ENCODE measurements at places on chromosomes 13 and 19.

- DNase-seq: no peak
Observed at GRCh38 chr13:113874579-113875428, 10.9 kb upstream of the GAS6 start.

GRCh38 chr13:101649488-101650126, 197.1 kb downstream of the ITGBL1 start:
- no peak for DNase-seq

DNA sequence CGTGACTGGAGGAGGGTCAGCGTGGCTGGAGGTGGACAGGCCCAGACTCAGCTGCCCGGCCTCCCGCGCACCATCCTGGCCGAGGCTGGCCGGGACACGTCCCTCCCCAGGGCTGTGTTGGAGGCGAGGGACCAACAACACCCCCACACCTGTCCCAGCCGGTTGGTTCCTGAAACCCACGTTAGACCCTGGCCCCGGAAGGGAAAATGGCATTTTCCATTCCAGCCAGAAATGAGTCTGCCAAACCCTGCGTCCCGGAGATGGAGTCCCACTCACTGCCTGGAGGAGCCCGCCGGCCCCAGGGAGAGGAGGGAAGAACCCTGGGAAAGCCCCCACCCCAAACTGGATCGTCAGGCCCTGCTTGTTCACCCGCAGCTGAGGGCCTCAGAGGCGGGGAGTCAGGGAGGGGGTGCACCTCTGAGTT, 4.8 kb upstream of the WDR18 start:
- no peak for DNase-seq

DNA sequence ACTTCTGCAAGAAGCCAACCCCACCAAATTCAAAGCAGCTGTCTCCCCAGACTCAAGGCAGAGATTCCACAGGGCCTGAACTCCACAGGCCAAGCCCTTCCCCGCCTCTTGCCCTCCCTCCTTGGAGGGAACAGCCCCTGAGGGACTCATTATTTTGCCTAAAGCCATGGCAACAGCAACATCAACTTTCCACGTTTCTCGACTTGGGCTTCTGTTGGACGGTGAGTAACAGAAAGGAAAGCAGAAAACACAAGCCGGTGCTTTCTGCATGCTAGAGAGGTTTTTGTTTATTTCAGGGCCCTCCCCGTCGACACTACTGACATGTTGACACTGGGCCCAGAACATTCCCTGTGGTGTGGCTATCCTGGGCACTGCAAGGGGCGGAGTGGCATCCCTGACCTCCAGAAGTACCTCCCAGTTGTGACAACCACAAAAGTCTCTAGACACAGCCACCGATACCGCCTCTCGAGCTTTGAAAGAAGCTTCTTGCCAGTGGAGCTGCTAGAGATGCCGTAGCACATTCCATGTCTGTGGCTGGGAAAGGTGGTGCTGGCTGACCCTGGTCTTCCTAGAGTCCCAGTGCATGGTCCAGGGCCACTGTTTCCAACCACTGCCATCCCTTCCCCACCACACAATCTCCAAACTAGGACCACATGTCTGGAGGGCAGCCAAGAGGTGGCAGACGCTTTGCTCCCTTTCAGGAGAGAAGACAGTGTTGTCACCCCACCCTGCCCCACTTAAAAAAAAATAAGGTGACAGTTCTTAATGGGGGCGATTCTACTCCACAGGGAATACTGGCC, 12.8 kb downstream of the CAPS start:
- no peak for DNase-seq

DNA sequence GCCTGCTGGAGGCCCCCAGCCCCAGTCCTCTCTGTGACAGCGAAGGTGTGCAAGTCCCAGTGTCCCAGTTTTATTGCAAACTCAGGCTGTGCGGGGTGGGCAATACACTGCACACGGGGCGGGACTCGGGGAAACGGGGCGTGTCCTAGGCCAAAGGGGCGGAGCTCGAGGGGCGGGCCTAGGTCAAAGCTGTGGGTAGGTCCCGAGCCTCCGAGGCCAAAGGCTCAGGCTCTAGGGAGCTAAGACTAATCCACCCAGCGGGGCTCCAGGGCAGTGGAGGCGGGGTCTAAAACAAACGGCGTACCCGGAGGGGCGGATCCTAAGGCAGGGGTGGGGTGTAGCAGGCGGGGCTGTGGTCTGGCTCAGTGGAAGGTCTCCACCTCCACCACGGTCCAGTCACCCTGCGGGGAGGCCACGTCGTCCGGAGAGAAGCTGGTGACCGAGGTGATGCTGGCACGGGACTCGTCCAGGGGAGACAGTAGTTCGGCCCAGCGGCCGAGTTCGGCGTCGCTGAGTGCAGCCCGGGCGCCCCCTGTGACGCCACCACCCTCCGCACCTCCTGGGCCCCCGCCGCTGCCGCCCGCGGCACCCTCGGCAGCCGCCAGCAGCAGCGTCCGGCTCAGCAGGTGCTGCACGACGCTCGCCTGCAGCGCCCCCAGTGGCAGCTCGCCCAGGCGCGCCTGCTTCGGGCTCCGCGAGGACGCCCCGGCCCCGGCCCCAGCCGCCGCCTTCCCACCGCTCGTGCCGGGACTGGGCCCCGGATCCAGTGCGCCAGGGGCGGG, 5.3 kb downstream of the PRR36 start:
- DNase-seq: peak; percentile 81

- peak; percentile 20 for DNase-seq
Observed at GRCh38 chr13:40438999-40439797, 227.2 kb downstream of the FOXO1 start.

GRCh38 chr13:66424422-66424821, 805.7 kb downstream of the PCDH9 start:
- DNase-seq: no peak

- DNase-seq: no peak
Observed at GRCh38 chr19:46716672-46717033, 261 bp downstream of the PRKD2 start.

DNA sequence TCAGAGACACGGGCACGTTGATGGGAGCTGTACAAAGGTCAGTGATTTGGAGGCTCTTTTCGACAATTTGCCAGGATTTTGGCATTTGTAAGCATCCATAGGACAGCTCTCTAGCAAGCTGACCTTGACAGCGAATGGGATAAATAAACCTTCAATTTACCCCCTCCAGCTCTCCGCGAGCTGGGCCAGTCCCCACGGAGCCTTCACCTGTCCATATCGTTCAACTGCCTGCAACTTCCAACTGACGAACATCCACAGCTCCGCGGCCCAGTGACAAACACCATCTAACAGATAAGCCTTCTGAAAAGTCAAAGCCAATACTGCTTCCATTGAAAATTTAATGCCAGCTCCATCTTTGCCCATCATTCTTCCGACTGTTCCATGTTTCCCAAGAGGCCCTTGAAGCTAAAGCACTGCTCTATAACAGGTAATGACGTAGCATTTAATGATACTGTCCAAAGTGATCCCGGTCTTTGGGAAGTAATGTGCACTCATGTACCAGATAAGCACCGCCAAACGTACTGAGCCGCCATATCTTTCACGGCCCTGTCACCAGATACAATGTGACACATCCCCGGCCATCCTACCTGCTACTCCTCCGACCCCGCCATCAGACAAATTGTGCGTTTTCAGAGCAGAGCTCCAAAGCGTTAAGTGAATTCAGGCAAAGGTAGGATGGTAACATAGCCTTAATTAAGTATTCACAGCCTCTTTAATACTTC, 365.3 kb upstream of the ZNF507 start:
- no peak for DNase-seq

DNA sequence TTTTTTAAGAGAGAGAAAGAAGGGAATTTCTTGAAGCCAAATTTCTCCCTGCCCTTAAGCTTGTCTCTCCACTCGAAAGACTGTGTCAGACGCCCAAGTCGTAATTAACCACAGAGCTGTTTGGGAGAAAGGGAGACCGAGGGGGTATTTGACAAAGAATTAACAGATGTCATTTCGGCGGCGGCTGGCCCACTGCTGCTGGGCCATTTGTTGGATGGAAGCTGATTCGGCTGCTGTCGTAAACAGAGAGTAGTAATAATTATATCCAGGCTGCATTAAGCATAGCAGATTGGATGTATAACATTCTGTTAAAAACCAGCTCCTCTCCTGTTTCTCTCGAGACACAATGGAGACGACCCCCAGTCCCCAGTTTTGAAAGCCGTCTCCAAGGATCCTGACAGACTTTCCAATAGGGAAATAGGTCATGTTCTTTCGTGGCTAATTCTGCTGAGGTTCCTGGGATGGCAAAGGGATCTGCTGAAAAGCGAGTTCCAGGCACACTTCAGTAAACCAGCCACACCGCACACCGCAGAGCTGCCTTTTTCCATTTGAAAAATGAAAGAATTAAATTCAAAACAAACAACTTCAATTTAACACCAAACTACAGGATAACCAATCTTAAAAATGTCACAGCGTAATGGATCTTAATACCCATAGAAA, 71.5 kb downstream of the KCTD15 start:
- DNase-seq: no peak

DNA sequence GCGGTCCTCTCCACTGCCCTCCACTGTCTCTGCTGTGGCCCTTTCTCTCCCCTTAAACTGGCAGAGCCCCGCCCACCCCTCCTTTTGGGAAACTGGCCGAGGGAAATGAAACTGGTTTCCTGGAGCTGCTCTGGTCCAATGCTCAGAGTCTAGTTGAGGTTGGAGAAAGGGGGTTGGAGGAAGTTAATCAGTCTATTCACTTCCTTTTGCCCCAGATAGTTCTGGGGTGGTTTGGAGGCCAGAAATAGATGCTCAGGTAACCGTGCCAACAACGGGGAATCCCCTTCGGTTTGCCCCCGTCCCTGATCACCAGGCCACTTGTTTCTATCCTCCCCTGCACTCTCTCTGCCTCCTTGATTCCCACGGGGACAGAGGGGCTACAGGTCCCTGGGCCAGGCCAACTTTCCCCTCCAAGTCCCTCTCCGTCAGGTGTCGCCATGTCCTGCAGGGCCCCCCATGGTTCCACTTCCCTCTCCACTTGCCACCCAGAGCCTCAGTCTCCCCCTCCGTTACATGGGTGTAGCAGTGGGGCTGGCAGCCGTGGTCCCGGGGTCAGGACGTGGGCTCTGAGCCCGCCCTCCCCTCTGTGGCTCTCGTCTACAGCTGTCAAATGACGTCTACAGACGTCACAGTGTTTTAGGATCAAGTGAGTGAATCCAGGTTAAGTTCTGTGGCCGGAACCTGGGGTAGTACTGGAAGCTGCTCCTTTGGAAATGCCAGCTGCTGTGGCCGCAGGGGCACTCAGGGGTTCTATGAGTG, at the start of gene IL4I1:
Gene IL4I1 (minus strand): TSS at position 25 of the 759 bp plus-strand sequence. CDS start 727 bp downstream, outside the sequence.
- no peak for DNase-seq

- no peak for DNase-seq
Observed at GRCh38 chr19:10544753-10545251, 1.1 kb downstream of the ATG4D start.

- DNase-seq: no peak
Observed at GRCh38 chr13:59458908-59459579, 704.7 kb downstream of the DIAPH3 start.

DNA sequence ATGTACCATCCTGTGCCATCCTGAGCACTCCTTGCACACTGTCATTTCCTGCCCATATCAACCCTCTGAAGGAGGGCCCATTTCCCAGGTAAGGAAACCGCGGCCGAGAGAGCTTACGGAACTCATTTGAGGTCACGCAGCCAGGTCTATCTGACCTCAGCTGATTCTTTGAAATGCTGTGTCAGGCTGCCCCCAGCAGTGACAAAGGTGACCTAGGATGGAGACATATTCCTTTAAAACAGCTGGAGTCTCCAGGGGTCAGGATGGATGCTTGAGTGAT, 42.2 kb upstream of the VSTM2B start:
- no peak for DNase-seq

- DNase-seq: no peak
Observed at GRCh38 chr19:3720349-3720917, 12.2 kb downstream of the TJP3 start.

- no peak for DNase-seq
Observed at GRCh38 chr13:100173203-100173602, 84.3 kb downstream of the PCCA start.

DNA sequence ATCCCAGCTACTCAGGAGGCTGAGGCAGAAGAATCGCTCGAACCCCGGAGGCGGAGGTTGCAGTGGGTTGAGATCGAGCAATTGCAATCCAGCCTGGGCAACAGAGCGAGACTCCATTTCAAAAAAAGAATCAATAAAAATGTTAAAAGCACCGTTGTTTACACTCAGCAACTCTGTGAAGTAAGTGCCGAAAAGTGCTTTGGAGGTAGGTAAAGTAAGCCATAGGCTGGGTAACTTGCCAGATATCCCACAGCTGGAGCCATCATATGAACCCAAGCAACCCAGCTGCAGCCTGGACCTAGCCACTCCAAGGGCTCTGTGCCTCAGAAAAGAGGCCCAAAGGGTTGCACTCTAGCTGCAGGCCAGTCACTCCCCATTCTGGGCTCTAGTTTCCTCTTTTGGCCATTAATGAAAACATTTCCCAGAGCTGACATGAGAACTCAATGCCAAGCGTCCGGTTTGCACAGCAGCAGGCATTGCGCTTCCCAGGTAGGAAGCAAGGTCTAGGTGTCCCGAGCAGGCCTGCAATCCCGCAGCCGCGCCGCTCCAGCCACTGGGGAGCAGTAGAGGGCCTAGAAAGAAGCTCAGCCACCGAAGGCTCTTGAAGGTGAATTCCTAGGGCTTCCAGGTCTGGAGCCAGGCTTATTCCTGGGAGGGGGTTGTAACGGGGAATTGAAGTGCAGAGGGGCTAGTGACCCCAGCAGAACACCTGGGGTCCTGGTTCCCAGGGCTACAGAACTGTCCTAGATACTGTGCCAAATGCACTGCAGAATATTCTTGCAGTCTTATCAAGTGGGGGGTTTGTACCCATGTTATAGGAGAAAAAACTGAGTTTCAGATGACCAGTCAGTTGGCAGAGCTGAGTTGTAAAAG, 4.1 kb upstream of the CD79A start:
- peak; percentile 96 for DNase-seq

DNA sequence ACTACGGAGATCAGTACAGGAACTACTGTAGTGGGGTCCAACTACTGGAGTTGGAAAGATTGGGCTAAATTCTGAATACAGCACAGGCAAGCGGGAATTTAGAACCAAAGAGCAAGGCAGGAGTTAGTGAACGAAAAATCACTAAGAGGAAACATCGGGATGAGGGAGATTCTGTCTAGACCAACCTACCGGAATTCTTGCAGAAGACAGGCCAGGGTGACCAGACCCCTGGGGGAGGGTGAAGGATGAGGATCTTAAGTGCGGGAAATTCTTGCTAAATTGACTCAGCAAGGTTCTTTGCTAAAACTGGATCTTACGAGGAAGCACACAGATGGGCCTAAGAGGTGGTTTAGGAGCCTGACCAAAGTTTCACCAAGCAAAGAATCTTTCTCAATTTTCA, 13.2 kb upstream of the PSPC1 start:
- DNase-seq: no peak

- no peak for DNase-seq
Observed at GRCh38 chr13:27269114-27269665, 1.4 kb upstream of the RASL11A start.

DNA sequence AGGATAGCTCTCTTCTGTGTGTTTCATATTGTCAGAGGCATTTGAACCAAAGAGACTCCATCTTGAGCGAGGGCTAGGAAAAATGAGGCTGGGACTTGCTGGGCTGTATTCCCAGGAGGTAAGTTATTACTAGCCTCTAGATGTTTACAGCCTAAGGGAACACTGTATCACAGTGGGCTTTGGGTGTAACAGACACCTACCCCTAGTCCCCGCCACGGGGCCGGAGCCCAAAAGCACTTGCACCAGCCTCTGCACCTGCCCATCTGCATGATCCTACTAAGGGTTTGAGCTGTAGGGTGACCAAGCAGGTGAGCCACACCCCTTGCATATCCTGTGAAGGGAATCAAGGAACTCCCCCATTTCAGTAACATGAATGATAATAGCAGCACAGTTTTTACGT, 1972.2 kb downstream of the OLFM4 start:
- no peak for DNase-seq

Data from left lung (tissue), 14 donors.